Vein endothelial cell (primary cell): ENCODE measurements at places on chromosomes 12 and 14. TPM values are rescaled to one million over a fixed set of nuclear protein-coding genes. Genes with fewer than 3 reads are reported as not detected.

The UNC79 gene
- under 0.01 TPM in 1 of 2 replicates, not detected in the other for total RNA-seq

The ART4 gene
- total RNA-seq = 23.8 and 42.1 TPM in 2 replicates

The TCL1B gene
- not detected in 2 replicates for total RNA-seq

The PFDN5 gene
- total RNA-seq = 308 and 327 TPM in 2 replicates

The TRMT5 gene
- 6.9 and 11.8 TPM in 2 replicates for total RNA-seq
